Stimulated activated CD4-positive, alpha-beta T cell treated with anti-CD3 and anti-CD28 coated beads, Interleukin-12 subunit alpha, Interleukin-12 subunit beta, amount 100 ng/mL, for 48 hours (primary cell): ENCODE measurements at places on chromosomes 3 and 15.
A peak's percentile ranks its signal among the peaks of the same experiment; 100 is the strongest.

GRCh38 chr15:98384328-98385029 is 263.9 kb upstream of the IGF1R start:
- no peak for DNase-seq

- DNase-seq: no peak
Measured at GRCh38 chr3:71231680-71232079, 351.8 kb downstream of the FOXP1 start.

GRCh38 chr15:93030430-93031102 is 58.4 kb downstream of the RGMA start:
- DNase-seq: peak; percentile 74

DNA sequence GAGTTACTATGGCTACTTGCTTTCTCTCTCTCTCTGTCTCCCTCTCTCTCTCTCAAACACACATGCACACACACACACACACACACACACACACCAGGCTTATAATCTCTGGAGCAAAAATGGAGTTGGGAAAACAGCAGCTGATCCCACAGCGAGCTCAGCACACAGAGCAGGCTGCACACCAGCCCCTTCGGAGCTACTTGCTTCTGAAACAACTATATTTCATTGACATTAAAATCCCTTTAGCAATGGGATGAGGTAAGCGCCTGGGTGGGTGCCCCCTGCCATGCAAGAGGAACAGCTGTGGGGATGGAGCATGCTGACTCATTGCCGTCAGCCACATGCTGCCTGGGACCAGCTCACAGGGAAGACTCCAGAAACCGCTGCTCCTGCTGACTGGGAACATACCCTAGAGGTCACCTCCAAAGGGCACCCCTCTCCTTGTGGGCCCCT is 45.7 kb downstream of the B3GNT5 start:
- DNase-seq: no peak

DNA sequence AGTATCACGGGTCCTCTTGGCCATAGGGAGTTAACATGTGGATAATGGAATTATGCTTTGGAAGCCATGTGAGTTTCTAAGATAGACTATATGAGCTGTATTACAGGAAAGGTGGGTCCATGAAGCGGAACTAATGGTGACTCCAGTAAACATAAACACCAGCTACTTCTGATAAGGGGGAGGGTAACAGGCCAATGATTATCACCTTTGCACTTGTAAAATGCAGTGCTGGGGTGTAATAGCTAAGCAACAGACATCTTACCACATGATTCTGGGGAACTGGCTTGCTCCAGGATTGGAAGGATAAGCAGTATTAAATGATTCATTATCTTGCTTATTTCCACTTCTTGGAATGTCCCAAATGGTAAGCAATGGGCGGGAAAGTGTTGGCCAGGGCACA is 61.4 kb upstream of the CD47 start:
- DNase-seq: no peak

- no peak for DNase-seq
Measured at GRCh38 chr15:25239471-25240345, 199.1 kb downstream of the UBE3A start.

- DNase-seq: no peak
Measured at GRCh38 chr3:189076449-189076848, 95.3 kb upstream of the TPRG1 start.

GRCh38 chr3:138971766-138972320 is 24.8 kb downstream of the FOXL2NB start:
- no peak for DNase-seq

DNA sequence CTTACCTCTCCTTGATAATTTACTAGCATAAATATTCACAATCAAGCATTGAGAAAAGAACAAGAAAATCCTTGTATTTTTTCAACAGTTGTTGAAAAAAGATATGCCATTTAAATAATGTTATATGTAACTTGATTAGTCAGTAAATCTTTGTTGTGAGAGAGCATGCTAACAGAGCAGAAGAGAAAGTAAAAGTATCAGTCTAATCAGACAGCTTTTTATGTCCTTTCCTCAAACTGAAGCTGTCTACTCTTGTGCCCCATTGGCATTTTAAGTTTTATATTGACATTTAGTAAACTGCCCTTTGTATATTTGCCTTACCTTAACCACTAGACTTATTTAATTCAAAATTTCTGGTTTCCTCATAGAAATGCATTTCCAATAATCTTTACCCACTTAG is 668.7 kb downstream of the OTOL1 start:
- no peak for DNase-seq

- no peak for DNase-seq
Measured at GRCh38 chr15:27701956-27702355, 397.2 kb downstream of the OCA2 start.

DNA sequence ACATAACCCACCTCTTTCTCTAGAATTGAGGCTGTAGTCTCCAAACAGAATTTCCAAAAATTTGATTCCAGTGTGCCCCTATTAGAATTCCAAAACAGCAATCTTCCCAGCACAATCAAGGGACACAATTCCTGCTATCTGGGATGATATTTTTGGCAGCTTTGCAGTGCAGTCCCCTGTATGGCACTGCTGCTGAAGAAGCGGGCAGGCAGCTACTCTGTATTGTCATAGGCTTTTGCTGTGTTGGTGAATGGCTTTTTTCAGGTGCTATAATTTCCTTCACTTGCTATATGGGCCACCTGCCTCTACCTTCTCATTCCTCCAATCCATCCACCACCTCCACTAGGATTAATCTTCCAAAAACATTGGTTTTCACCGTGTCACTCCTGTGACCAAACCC is 145.5 kb downstream of the VGLL4 start:
- no peak for DNase-seq

DNA sequence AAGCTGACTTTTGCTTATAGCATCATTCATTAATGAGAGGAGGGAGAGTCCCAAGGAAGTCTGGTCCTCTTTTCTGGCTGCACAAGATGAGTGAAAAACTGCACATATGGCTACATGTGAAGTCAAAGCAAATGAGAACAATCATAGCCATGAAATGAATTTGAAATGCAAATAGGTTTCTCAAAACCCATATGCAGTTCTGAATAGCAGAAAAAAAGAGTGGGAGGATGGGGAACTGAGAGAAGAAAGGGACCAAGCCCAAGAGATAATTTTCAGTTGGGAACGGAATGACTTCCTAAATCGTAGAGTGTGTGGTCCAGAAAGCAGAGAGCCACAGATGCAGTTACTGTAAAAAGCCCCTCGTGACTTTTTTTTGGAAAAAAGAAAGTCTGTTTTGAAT is 66.3 kb downstream of the GTPBP8 start:
- DNase-seq: no peak

DNA sequence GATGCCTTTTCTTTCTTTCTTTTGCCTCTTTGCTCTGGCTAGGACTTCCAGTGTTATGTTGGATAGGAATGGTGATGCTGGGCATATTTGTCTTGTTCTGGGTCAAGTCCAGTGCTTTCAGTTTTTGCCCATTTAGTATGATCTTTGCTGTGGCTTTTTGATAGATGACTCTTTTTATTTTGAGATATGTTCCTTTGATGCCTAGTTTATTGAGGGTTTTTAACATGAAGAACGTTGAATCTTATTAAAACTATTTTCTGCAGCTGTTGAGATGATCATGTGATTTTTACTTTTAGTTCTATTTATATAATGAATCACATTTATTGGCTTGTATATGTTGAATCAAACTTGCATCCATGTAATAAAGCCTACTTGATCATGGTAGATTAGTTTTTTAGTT is 363.8 kb upstream of the RASGRP1 start:
- no peak for DNase-seq

DNA sequence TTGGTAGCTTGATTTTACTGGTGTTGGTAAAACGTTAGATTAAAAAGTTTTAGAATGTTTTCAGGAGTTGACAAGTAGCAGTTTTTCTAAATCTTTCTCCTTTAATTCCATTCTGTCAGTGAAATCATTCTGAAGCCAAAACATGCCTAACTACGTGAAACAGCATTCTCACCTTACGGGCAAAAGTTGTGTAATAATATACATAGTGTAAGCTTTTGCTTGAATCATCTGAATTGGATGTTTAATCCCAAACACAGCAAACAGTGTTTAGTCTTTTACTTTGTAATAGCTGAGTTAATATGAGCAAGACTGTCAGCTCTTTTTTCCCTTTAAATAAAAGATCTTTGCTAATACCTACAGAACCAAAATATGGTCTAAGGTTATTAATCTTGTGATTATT is 100.6 kb downstream of the CYP19A1 start:
- no peak for DNase-seq

DNA sequence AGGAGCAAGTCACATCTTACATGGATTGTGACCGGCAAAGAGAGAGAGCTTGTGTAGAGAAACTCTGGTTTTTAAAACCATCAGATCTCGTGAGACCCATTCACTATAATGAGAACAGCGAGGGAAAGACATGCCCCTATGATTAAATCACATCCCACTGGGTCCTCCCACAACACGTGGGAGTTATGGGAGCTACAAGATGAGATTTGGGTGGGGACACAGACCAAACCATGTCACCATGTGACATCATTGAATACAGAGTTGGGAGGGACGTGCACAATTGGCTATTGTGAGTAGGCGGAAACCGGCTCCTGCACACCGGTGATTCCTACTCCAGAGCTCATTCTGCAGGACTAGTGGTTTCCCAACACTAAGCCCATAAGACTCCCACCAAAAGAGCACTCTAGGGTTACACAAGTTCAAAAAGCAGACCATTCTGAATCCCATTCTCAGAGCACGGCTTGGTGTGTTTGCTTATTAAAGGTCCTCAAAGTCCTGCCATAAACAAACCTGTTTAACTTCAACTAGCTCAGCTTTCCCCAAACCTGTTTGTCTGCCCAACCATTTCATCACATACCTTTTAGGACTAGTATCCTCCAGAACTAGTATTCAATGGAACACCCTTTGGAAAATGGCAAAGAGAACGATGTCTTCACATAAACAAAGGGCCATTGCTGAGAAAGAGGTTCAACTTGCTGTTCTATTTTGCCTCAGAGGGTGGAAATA is 167.6 kb downstream of the TLE3 start:
- no peak for DNase-seq

- DNase-seq: no peak
Measured at GRCh38 chr15:67869701-67870100, 29.9 kb upstream of the RNU6-1 start.

GRCh38 chr3:160883373-160883772 is 127.3 kb downstream of the PPM1L start:
- DNase-seq: no peak

GRCh38 chr3:119322835-119323722 is 28.9 kb downstream of the ARHGAP31 start:
- peak; percentile 94 for DNase-seq

GRCh38 chr3:16906682-16907081 is 21.9 kb downstream of the PLCL2 start:
- no peak for DNase-seq

- DNase-seq: no peak
Measured at GRCh38 chr15:68735610-68736009, 85.1 kb downstream of the ANP32A start.

DNA sequence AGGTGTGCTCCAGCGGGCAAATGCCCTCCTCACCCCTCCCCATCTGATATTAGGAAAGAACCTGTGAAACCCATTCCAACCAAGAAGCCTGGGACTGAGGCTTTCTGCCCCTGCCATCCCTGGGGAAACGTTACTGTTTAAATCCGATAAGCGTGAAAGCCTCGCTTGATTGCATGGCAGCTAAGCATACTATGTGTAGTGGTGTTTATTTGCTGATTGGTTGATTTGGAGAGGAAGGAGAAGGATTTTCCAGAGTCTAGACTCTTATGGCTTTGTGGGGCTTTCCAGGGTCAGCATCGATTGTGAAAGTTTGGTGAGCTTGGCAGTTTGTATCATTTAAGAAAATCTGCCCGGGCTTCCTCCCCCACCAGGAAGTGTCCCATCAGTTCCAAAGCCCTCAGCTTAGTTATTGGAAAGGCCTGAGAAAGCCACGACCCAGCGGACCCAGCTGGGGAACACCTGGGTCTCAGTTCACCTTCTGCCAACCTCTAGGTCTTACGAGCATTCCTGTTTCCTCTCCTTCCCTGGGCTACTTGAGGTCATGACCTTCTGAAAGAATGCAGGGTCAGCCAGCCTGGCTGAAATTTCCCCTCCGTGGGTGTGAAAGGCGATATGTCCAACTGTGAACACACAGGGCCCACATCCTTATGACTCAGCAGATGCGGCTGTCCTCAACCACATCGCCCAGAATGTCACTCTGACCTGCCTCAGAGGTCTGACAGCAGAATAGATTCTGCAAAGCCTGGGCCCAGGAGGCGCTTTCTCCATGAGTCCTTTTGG is 62.8 kb upstream of the HERC1 start:
- DNase-seq: peak; percentile 7

GRCh38 chr15:28111543-28111942 is 12.4 kb upstream of the OCA2 start:
- no peak for DNase-seq

GRCh38 chr15:51936105-51936478 is 35.5 kb downstream of the LEO1 start:
- DNase-seq: no peak

- no peak for DNase-seq
Measured at GRCh38 chr3:44890852-44891251, 16.4 kb downstream of the TGM4 start.

DNA sequence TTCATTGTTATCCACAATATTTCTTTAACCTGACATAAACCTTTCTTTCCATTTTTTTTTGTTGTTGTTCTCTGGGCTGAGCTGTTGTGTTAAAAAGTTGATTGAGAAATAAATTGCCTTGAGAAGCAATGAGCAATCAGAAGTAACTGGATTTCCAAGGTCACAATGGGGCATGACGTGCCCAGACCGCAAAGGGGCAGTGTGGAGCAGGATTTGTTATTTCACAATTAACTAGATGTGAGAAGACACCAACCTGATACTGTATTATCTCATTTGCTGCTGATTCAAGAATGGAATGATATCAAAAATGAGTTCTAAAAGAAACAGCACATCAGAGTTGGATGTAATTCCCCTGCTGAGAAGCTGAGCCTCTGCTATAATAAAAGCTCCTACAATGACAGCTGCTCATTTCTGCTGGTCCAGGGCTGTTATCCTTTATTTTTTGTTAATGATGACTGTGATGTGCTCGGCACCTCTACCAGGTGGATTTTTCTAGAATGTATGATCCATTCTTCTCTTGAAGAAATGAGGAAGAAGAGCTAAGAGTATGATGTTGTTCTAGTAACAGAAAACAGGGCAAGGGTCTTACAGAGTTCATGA is 28.1 kb downstream of the CPNE4 start:
- no peak for DNase-seq

DNA sequence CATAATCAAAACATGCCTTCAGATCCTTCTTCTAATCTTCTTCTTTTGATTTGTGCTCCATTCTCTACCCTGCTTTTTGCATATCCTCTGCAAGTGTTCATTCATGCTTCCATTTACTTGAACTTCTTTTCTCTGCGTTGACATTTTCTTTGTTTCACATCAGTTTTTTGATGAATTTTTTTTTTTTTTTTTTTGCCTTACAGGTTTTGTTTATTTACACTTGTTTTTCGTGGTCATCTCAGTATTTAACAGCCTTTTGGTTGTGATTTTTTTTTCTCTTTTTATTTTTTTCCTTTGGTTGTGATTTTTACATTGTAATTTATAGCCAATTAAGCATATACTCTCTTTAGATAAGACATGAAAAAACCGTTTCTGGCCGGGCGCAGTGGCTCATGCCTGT is 11.8 kb upstream of the SHQ1 start:
- no peak for DNase-seq

DNA sequence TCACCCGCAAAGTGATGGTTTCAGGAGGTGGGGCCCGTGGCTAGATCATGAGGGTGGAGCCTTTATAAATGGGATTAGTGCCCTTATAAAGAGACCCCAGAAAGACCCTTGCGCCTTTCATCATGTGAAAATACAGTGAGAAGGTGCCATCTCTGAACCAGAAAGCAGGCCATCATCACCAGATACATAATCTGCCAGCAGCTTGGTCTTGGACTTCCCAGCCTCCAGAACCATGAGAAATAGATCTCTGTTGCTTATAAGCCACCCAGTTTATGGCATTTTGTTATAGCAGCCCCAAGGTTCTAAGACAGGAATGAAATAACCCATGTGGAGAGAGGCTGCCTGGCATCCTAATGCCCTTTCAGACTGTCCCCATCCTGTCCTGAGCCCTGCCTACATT is 127.8 kb upstream of the SMAD3 start:
- DNase-seq: no peak
